ENCODE measurements at places on chromosomes 16 and 17. TPM values are rescaled to one million over a fixed set of nuclear protein-coding genes. Genes with fewer than 3 reads are reported as not detected.

The KRTAP1-1 gene
- total RNA-seq = not detected

The CHP2 gene
- total RNA-seq = not detected

The GSE1 gene
- total RNA-seq = 53.8 TPM

The EVPL gene
- total RNA-seq = 7.1 TPM

The ZNF689 gene
- 13.7 TPM for total RNA-seq

The PFAS gene
- 44.0 TPM for total RNA-seq

The CPNE7 gene
- total RNA-seq = 0.23 TPM

The STH gene
- total RNA-seq = not detected

The RGS9 gene
- total RNA-seq = 0.49 TPM

The IGFBP4 gene
- 0.86 TPM for total RNA-seq

The COIL gene
- 21.6 TPM for total RNA-seq

The TPSAB1 gene
- not detected for total RNA-seq

The KRTAP4-6 gene
- not detected for total RNA-seq

The AATK gene
- total RNA-seq = not detected

The SSTR5 gene
- not detected for total RNA-seq

The PLSCR3 gene
- 75.8 TPM for total RNA-seq

The KRTAP2-2 gene
- total RNA-seq = not detected

The PIK3R6 gene
- total RNA-seq = 0.44 TPM

The TMED6 gene
- total RNA-seq = 4.5 TPM

The HIGD1B gene
- total RNA-seq = not detected

The SBK1 gene
- 20.6 TPM for total RNA-seq

The CLEC18C gene
- total RNA-seq = 3.0 TPM

The HBQ1 gene
- not detected for total RNA-seq

The PYY gene
- not detected for total RNA-seq

The CIBAR2 gene
- not detected for total RNA-seq

The NPIPA8 gene
- 28.8 TPM for total RNA-seq

The ZNF629 gene
- 10.0 TPM for total RNA-seq

The CD300LB gene
- total RNA-seq = not detected

The PIK3R5 gene
- 104 TPM for total RNA-seq

The RPS15A gene
- 3,226 TPM for total RNA-seq

The TPSD1 gene
- not detected for total RNA-seq

The PPY gene
- not detected for total RNA-seq

The NPLOC4 gene
- total RNA-seq = 91.1 TPM

The RBFOX1 gene
- total RNA-seq = not detected

Measured in naive thymus-derived CD8-positive, alpha-beta T cell (primary cell).